ENCODE measurements at places on chromosomes 4 and X.

DNA sequence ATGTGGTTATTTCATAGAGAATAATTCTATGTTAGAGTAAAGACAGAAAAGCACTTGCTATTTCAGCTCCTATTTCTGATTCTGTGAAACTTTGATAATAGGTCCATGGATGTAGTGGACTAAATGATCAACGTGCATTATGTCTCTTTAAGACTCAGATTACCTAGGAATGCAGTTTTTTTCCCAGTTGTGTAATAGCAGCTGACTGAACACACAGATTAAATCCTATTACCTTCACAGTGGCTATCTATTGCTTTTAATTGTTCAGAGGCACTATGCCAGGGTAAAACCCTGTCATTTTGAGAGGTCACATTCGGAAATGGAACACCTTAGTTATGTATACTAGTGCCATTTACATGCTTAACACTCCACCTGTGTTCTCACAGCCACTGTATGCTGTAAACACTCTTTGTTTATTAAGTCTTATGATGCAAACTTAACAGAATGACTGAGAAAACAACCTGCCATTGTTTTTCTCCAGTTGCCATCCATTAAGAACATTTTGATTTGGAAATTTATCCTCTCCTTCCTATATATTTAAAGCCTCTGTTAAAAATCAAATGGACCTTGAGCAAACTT, 70.5 kb downstream of the HPGD start:
- DNase-seq: no peak

GRCh38 chrX:32873786-32874185, 337.6 kb downstream of the DMD start:
- DNase-seq: no peak

DNA sequence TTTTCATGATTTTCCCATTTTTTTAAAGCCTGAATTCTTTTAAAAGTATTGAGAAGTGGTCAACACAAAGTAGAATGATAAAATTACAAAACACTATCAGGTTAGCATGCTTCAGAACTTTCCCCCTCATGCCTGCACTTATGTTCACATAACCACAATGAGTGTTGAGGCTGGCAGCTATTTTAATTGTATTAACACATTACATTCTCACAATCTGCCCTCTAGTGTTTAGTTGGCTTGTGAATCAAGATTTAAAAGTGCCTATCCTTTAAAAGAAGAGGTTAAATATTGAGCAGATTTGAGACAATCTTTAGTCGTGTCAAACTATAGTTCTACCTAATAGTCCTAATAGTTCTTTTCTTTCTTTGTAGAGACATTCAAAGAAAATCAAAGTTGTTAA, 93.6 kb upstream of the NAP1L5 start:
- peak; percentile 4 for DNase-seq

- DNase-seq: no peak
Observed at GRCh38 chr4:95231681-95232080, 317.1 kb downstream of the UNC5C start.

DNA sequence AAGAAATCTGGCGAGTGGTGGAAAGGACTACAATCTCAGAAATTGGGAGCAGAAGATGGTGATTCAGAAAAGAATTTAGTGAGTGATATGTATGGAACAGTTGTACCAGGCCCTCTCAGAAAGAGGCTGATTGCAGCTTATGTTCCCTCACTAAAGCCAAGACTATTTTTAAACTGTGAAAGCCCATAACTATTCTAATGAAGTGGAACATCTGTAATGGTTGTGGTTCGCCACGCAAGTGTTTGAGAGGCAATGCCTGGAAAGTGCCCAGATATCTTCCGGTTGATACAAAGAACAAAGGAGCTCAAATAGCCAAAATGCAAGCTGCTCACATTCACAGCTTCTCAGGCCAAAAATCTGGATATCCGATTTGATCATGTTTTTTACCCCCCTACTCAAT, 1250.7 kb downstream of the RAPGEF2 start:
- no peak for DNase-seq

GRCh38 chr4:56551516-56551915, 45.9 kb downstream of the ARL9 start:
- no peak for DNase-seq

DNA sequence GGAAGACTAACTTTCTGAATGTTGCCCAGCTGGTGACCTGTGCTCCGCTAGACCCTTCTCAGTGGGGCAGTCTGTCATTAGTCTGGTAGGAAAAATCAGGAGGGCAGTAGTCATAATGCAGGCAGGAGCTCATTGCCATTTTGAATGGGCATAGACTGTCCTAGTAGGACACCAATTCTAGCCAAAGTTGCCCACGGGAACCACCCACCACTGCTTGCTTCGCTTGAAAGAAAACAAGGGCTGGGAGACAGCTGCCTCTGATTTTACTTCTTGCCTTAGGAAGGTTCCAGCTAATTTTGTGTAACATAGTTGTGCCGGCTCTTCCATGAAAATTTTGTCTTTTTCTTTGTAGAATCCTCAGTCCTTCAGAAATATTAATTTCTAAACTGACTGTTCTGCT, 23.3 kb downstream of the HOPX start:
- DNase-seq: no peak

DNA sequence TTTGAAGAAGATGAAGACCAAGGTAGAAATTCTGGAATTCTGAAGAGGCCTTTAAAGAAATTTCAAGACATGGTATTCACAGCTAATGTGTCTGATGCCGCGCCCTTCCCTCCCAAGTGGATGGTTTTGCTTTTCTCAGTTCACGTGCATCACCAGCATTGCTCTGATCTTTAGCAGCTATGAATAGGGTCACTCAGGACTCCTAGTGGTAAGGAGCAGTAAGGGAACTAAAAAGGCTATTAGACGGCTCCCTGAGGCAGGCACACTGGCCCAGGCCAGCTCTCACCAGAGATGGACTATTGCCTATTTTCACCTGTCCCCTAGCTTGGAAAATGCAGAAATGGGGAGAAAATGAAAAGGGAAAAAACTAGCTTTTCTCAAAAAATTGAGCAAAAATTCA, 447.5 kb upstream of the RASGEF1B start:
- no peak for DNase-seq

- no peak for DNase-seq
Observed at GRCh38 chrX:7926914-7927258, 327 bp downstream of the PNPLA4 start.

- DNase-seq: no peak
Observed at GRCh38 chrX:20329435-20329834, 62.7 kb upstream of the RPS6KA3 start.

DNA sequence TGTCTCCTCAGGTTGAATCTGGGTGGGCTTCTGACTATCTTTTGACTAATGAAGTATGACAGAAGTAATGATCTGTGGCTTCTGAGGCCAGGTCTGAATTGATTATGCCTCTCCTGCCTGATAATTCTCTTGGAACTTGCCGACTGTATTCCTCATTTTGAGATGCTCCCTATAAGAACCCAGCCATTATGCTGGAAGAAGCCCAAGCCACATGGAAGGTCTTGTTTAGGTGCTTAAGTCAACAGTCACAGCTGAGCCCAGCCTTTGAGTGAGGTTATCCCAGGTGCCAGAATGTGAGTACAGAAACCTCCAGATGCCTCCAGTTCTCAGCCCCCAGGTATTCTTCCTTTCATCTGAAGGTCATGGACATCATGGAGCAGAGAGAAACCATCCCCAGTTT, 456.6 kb downstream of the IL15 start:
- no peak for DNase-seq

GRCh38 chr4:153521999-153522801, 56.0 kb downstream of the TMEM131L start:
- no peak for DNase-seq

DNA sequence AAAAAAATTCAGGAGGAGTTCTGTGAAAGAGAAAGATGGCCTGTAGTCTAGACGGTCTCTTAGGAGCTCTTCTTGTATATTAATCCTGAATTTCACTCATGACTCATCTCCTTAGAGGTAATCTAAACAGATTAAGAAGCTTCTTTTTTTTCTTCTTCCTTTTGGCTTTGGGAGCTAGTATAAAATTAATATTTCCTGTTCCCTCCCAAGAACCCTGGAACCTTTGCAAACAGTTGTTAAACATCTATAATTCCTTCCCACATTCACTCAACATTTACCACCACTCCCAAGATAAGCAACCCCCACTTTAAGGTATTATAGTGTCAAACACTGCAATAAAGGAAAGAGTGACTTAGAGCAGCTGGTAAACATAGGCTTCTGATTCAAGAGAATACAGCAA, 146.4 kb upstream of the EDNRA start:
- DNase-seq: no peak

- DNase-seq: no peak
Observed at GRCh38 chr4:80876810-80877209, 153.7 kb upstream of the BMP3 start.

All from SW 1271 (cell line).